ENCODE measurements at places on chromosomes 1 and 21.

DNA sequence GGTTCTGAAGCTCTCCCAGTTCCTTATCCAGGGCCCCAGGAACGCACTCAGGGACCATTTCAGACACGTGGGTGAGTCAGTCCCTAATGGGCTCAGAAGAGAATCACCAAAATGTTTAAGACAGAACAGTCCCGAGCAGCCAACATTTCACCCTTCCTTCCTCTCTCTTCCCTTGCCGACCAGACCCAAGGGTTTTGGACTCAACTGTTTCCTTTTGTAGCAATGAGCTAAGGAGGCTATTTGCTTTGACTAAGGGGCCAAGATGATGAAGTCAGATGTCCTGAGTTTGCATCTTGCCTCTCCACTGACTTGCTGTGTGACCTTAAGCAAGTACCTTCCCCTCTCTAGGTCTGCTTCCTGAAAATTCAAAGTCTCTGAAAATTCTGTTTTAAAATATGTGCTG lies 472.3 kb upstream of the VAMP3 start:
- no peak for DNase-seq

DNA sequence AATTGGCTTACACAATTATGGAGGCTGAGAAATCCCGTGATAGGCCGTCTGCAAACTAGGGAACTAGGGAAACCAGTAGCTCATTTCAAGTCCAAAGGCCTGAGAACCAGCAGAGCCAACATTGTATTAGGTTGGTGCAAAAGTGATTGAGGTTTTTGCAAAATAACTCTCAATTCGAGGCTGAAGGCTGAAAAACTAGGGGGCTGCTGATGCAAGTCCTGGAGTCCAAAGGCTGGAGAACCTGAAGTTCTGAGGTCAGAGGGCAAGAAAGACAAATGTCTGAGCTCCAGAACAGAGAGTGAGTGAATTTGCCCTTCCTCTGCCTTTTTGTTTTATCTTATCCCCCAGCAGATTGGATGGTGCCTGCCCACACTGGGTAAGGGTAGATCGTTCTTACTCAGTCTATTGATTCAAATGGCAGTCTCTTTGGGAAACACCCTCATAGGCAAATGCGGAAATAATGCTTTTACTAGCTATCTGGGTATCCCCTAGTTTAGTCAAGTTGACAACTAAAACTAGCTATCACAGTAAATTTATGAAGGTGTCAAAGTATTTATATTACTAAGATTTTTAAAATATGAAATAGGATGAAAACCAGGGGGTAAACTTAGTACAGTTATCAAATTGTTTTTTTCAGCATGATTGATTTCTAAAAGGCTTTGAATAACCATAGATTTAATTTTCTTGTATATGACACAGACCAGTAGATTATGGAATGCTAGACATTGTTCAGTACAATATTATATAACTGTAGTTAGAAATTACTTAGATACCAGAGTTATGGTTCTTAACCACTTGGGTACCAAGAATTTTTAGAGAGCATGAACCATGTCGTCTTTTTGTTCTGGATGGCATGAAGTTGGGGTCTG lies 15.4 kb downstream of the RABGAP1L start:
- DNase-seq: peak; percentile 24

GRCh38 chr1:218852527-218852926 lies 321.2 kb upstream of the LYPLAL1 start:
- DNase-seq: no peak

GRCh38 chr1:84379138-84379916 lies 19.0 kb upstream of the DNASE2B start:
- no peak for DNase-seq

DNA sequence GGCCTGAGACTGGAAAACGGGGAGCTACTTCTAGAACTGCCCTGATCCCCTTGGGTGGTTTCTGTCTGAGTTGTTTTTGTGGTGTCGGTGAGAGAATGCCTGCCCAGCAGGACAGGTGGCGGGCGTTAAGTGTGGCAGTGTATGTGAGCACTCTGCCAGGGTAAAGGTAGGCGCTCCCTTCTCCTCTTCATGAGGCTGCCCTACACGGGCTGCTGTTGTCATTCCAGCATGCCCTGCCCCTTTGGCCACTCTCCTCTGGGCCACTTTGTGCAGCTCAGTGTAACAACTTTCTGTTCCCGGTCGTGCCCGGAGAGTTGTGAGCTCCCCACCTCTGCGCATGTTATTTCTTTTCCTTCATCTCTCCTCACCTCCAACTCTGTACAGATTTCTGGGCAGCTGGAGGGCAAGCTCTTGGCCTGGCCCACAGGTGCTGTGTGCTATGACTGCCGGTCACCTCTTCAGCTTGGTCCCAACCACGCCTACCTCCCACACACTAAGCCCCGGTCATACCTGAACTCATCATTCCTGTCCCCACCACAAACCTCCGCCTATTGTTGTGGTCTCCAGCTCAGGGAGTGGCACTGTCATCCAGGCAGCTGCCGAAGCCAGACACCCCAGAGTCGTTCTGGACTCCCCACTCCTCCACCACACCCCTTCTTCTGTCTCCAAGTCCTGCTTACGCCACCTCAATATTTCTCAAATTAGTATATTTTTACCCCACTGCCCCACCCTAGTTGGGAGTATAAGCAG lies 69.0 kb downstream of the GADD45A start:
- DNase-seq: no peak

- no peak for DNase-seq
Observed at GRCh38 chr1:234849832-234850231, 239.9 kb upstream of the IRF2BP2 start.

DNA sequence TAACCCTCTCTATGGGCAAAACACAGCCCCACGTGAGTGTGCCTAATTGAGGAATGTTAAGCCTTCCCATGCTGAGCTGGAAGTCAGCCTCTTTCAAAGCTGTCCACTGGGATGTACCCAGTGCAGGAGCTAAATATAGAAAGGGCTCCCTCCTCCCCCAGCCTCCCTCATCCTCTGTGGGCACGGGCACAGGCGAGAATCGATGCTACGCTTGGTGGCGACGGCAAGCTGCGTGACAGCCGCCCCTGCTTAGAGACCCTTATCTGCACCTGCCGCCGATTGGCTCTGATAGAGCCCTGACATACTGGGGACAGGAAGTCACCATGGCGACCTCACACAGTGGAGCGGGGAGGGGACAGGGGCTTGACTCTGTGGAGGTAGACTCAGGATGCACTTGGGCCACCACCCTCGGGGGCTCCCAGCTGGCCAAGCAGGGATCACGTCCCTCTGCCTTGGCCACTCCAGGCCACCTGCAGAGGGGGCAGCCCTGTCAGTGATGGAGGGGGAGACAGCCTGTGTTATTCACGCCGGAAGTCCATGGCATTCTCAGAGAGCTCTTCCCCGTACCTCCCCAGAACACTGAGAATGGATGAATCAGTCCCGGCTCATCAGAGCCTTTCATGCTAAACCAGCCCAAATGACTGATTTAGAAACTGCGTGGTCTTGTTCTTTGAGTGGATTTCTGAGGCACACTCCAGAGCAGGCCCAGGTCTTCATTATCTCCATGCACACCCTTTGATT lies 84.8 kb downstream of the KCND3 start:
- no peak for DNase-seq

- DNase-seq: no peak
Observed at GRCh38 chr1:77631751-77632150, 50.7 kb downstream of the ZZZ3 start.

DNA sequence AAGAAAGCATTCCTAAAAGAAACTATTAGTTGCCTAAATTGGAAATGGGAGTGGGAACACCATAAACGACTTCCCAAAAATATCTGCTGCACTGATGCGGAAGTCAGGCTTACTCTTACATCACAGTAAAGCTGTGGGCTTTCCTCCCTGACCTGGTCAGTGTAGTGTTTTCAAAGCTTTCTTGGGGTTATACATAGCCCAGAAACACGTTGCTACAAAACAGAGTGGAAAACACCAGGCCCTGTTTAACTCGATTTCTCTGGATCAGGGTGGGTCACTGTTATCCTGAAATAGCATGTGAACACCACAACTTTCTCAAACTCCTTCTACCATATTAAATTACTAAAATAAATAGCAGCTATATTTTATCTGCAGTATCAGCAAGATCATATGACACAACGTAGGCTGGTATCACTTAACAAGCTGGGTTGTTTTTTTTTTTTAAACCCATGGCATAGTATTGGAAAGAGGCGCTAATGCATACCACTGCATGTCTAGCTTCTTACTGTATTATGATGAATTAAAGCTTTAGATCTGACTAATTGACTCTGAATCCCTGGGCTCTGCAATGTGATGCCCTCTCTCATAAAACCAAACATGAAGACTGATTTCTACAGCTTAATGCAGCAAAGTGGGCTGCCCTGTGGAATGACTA lies 184.6 kb downstream of the TGFB2 start:
- DNase-seq: no peak

GRCh38 chr1:116763787-116764465 lies 9.7 kb downstream of the CD2 start:
- no peak for DNase-seq

- no peak for DNase-seq
Observed at GRCh38 chr1:116874733-116875249, 34.9 kb upstream of the PTGFRN start.

DNA sequence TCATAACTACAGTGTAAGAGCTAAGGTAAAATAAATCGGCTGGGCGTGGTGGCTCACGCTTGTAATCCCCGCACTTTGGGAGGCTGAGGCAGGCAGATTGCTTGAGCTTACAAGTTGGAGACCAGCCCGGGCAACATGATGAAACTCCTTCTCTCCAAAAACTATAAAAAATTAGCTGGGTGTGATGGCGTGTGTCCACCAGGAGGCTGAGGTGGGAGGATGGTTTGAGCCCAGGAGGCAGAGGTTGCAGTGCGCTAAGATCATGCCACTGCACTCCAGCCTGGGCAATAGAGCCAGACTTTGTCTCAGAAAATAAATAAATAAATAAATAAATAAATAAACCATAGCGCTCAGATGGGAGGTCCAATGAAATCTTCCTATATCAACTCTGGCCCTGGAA lies 16.7 kb upstream of the FAM110D start:
- no peak for DNase-seq

DNA sequence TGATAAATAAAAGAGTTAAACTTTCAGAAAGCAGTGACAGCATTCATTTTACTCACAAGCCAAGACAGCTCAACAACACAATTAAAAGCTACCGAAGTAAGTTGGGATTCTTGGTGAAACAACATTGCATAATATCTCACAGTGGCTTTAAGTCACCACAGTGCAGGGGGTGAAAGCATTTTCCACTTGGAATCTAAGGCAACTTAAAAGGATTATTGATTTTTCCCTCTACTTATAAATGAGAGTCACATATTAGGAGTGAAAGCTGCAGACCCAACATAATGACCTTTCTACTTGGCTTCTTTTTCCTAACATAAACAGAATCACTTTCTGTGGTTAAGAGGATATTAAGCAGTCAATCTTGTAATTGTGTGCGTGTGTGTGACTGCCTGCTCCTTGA lies 536.6 kb upstream of the CXADR start:
- no peak for DNase-seq

- no peak for DNase-seq
Observed at GRCh38 chr1:151981178-151981525, 12.5 kb downstream of the S100A10 start.

GRCh38 chr1:56808410-56808809 lies 10.8 kb downstream of the FYB2 start:
- no peak for DNase-seq

- DNase-seq: no peak
Observed at GRCh38 chr21:42089665-42090310, 18.7 kb downstream of the UMODL1 start.

- DNase-seq: no peak
Observed at GRCh38 chr1:57826535-57826934, 402.7 kb upstream of the DAB1 start.

GRCh38 chr21:42939582-42940413 lies 14.4 kb upstream of the ERVH48-1 start:
- DNase-seq: no peak

DNA sequence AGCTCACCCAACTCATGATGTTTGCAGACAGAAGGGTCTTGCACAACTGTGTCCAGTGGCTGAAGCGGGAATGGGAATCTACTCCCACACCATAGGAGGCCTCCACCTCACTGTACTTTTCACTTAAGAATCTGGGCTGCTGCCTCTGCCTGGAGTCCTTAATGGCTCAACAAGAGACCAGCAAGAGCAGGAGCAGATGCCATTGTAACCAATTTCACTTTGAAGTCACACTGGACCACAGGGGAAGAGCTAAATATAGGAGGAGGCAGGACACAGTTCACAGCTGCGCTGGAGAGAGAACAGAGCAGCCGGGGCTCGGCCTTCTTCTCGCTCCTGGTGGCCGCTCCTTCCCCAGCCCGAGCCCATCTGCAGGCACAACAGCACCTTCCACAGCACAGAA lies 120.4 kb downstream of the SIPA1L2 start:
- no peak for DNase-seq

- DNase-seq: no peak
Observed at GRCh38 chr1:11990303-11991032, 10.2 kb downstream of the MFN2 start.

DNA sequence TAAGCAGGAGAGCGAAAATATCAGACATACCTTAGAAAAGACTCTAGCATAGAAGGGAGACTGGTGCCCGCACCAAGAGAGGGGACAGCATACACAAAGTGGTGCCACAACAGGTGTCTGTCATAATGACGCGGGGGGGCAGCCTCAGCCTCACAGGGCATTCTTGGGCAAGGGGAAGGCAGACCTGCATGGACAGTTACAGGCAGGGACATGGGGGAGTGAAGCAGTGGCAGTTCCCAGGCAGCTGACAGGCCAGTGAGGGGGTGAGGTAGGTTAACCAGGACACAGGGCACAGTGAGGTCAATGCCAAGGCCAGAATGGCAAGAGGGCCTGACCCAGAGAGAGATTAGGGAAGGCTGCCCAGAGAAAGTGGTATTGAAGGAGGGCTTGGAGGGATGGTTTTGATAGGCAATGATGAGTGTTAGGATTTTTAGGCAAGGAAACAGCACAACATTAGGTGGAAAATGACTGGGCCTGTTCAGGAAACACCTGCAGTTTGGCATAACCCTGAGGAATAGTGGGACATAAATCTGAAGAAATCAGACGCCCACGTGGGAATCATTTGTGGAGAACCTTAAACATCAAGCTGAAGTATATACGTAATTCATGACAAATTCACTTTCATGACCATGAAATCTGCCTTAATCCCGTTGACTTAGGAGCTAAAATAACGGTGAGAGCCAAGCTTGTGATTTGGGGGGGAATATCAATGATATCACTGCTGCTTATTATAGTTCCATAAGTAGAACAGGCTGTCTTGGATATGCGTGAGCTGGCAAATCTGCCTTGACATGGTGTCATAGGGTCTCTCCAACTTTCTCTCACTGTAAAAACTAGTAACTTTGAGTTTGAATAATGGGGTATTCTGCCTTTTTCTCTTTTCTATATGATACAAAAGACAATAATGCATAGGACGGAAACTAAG lies 8.9 kb downstream of the PTPN14 start:
- no peak for DNase-seq

Data from CD8-positive, alpha-beta T cell (primary cell).